Stimulated activated CD4-positive, alpha-beta T cell treated with anti-CD3 and anti-CD28 coated beads, Interleukin-15, amount 100 ng/mL, for 24 hours (primary cell): ENCODE measurements at places on chromosomes 11 and 22.
A peak's percentile ranks its signal among the peaks of the same experiment; 100 is the strongest.

- DNase-seq: peak; percentile 45
These were observed 236.7 kb downstream of the TTC28 start for GRCh38 chr22:28442711-28443525.

DNA sequence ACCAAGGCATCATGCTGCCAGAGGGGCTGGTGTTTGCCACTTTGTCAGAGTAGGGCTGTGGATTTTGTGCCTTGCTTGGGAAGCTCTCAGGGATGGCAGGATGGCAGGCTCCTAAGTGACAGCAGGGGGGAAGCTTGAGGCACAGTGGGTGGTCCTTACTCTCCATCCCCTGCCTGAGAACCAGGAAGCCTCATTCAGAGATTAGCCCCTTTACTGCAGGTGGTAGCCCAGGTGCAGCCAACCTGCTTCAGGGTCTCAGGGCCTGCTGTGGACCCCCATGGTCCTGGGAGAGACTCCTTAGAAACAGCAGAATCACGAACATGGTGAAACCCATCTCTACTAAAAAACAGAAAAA, 8.9 kb upstream of the ST3GAL4 start:
- DNase-seq: no peak

DNA sequence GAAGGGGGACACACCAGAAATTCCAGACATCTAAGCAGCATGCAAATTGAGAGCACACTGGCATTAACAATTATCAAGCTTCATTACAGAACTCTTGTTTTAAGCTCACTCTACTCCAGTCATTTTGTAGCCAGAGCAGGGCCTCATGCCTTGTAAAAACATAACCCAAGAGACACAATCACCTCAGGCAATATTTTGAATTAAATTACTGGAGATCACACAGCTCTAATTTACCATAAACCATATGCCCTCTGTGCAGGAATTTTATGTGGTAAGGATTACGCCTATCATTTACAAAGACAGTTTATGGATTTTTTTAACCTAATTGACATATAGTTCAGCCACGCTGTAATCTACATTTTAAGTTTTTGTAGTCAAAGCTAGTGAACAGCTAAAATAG, 414.1 kb upstream of the DDI1 start:
- DNase-seq: no peak

DNA sequence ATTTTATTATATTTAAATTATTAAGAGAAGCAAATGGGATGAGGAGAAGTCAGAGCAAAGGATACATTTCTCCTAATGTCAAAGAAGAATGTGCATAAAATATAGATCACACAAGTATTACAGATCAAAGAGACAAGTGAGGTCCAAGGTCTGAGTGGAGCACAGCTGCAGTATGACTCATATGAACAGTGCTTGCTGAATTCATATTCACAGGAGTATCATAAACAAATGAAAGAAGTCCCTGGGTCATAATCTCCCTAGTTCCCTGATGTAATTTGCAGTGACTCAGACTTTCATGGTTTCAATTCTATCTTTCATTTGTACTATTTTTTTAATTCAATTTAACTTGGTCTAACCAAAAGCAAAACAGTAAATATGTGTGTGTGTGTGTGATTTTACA, 499.0 kb upstream of the CCDC179 start:
- DNase-seq: no peak

GRCh38 chr11:13183094-13183825, 94.3 kb upstream of the BMAL1 start:
- DNase-seq: no peak

DNA sequence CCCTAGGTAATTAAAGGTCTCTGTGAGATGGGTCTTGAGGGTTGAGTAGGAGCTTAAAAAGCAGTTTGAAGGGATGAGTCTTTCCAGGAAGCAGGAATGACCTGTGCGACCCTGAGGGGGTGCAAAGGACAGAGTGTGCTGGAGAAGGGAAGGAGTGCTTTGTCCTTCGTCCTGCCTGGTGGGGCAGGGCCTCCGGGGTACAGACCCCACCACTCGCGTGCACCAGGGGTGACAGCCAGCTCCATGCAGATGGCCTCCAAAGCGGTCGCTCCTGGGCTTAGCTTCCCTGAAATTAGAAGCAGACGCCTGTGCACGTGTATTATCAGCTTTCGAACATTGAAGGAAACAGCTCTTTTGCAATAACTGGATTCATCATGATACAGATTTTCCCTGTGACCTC, 959.8 kb downstream of the BRD1 start:
- DNase-seq: no peak

DNA sequence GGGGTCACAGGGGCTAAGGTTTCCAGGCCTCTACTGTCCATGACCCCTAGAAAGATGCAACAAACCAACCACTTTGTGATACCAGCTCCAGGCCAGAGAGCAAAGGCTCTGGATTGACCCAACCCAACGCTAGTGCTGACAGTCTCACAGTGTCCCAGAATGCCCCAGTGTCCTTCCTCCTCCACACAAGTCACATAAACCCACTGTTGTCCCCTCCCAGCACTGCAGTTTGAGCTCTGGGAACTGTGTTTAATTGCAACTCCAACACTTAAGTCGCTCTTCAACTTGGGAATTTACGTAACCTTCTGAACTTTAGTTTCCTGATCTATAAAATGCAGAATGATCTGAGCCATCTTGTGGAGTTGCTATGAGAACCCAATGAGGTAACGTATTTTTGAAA, 47.5 kb downstream of the PC start:
- DNase-seq: no peak

DNA sequence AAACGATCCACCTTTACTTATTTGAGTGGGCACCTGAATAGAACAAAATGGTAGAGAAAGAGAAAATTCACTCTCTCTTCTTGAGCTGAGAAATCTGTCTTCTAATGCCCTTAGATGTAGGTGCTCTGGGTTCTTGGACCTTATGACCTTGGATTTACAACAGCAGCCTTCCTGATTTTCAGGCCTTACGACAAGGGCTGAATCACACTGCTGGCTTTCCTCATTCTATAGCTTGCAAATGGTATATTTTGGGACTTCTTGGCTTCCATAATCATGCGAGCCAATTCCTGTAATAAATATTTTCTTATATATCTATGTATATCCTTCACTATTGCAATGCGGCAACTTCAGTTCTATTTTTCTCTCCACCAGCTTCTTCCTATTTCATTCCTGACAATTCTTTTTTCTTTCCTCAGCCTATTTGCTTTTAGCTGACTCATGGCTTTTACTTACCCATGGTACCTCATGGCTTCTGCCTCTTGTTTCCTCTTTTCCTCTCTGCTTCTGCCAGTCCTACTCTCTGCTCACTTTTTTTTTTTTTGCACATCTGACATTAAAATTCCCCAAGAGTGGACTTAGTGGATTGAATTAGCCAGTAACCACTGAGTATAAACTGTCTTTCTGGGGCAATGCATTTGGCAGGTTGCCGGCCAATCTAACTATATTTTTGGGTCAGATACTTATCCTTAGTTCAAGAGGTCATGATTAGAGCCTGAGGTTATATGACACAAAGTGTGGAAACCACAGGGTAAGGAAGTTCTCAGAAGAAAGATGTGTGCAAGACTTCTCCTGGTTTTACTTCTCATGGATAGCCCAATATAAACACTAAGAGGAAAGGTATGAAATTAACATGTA, 359.5 kb downstream of the TMEM135 start:
- no peak for DNase-seq

- no peak for DNase-seq
These were observed 131.5 kb downstream of the SPATA19 start for GRCh38 chr11:133713844-133714243.

- DNase-seq: no peak
These were observed 28.1 kb downstream of the CYB5R2 start for GRCh38 chr11:7645206-7645605.

DNA sequence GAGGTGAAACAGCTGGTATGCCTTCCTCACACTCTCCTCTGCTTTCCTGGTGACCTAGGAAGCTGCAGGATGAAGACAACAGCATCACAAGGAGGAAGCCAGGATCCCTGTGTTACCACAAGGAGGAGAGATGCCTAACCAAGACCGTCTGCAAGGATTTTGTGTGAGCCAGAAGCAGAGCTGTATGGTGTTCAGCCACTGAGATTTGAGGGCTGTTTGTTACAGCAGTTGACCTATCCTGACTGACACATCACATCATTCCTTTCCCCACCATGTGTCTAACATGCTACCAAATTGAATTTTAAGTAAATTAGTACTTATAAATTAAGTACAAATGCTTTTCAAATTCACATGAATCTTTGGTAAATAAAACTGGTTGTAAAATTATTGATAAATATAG, 8.9 kb upstream of the CHKA start:
- DNase-seq: no peak

- no peak for DNase-seq
These were observed 39.3 kb upstream of the TP53I11 start for GRCh38 chr11:44989831-44990566.

DNA sequence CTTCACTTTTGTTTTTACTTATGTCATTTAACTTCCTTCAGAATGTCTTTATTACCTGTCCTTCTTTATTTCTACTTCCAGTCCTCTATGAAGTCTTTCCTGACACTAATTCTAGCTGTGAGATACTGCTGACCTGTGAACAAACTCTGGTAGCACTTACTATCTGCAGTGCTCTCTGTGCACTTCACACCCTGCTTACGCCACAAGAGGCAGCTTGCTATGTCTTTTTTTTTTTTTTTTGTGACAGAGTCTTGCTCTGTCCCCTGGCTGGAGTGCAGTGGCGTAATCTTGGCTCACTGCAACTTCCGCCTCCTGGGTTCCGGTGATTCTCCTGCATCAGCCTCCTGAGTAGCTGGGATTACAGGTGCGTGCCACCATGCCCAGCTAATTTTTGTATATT, 10.7 kb downstream of the STIM1 start:
- DNase-seq: no peak

GRCh38 chr22:37077802-37078448, 26.4 kb downstream of the KCTD17 start:
- DNase-seq: peak; percentile 91

DNA sequence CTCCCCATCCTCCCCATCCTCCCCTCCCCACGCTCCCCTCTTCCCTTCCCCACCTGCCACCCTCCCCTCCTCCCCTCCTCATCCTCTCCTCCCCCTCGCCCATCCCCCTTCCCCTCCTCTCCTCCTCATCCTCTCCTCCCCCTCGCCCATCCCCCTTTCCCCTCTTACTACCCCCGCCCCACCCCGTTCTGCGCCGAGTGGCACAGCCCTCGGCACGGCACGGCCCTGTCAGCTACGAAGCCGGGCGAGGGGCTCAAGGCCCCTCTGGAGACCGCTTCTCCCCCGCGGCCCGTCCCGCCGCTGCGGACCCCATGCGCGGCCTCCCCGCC, 449.9 kb downstream of the OPCML start:
- peak; percentile 44 for DNase-seq

GRCh38 chr11:70399681-70400112, 1.4 kb downstream of the CTTN start:
- peak; percentile 18 for DNase-seq

DNA sequence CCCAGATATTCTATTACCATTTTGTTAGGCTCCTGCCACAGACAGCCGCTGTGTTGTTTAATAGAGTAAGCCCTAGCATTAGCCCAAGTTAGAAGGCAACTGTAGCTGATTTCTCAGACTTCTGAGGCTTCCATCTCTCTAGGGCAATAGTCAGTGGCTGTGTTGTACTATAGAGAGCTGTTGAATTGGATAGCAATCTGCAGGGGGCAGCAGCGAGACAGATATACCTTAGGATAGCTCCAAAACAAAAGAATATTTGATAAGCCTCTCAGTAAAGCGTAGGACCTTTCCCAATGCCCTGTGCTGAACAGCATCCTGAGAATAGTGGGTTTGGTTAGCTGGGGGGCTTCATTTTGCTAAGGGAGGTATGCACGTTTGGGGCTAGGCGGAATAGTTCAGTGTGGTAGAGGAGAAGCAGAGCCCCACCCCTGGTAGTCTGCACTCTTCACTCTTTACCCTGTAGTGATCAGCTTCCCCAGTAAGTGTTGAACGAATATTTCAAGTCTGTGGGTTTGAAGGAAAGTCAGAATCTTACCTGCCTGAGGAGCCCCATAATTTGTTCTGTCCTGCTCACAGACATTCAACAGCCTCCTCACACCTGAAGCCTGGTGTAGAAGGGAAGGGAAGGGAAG, 515.1 kb downstream of the INSC start:
- peak; percentile 20 for DNase-seq

GRCh38 chr11:65309006-65309405, 5.7 kb upstream of the CDC42EP2 start:
- no peak for DNase-seq
